ENCODE measurements at places on chromosomes 7 and 10. TPM values are rescaled to one million over a fixed set of nuclear protein-coding genes. Genes with fewer than 3 reads are reported as not detected.

The NRG3 gene
- not detected for total RNA-seq

The EVX1 gene
- not detected for total RNA-seq

The TMEM184A gene
- total RNA-seq, result 0.64 TPM

The GIMAP1 gene
- not detected for total RNA-seq

The MEST gene
- 606 TPM for total RNA-seq

The STK31 gene
- total RNA-seq, result not detected

The C7orf33 gene
- total RNA-seq, result not detected

The KCNK18 gene
- not detected for total RNA-seq

The SPOCK2 gene
- total RNA-seq, result under 0.01 TPM

The TMEM176A gene
- not detected for total RNA-seq

The C7orf25 gene
- 4.5 TPM for total RNA-seq

The UFSP1 gene
- total RNA-seq, result 5.6 TPM

The MINDY3 gene
- 39.7 TPM for total RNA-seq

The MYL7 gene
- total RNA-seq, result not detected

The GIMAP7 gene
- total RNA-seq, result not detected

The VSTM4 gene
- 4.7 TPM for total RNA-seq

The OR2A12 gene
- not detected for total RNA-seq

The FBXO24 gene
- total RNA-seq, result 0.43 TPM

The RALA gene
- 20.3 TPM for total RNA-seq

The AKR1C1 gene
- 6.0 TPM for total RNA-seq
